Mesothelial cell of epicardium (in vitro differentiated cells): ENCODE measurements at places on chromosomes 11 and 22.
A peak's percentile ranks its signal among the peaks of the same experiment; 100 is the strongest.

GRCh38 chr22:21823740-21824444 is 43.6 kb downstream of the MAPK1 start:
- H3K27ac ChIP-seq, result peak overlapping the region; percentile 2
- H3K36me3 ChIP-seq, result no peaks in the 10 kb centered on the region
- H3K27me3 ChIP-seq, result no peaks in the 10 kb centered on the region
- no peak overlapping the region for H3K4me3 ChIP-seq
- DNase-seq, result no peak

DNA sequence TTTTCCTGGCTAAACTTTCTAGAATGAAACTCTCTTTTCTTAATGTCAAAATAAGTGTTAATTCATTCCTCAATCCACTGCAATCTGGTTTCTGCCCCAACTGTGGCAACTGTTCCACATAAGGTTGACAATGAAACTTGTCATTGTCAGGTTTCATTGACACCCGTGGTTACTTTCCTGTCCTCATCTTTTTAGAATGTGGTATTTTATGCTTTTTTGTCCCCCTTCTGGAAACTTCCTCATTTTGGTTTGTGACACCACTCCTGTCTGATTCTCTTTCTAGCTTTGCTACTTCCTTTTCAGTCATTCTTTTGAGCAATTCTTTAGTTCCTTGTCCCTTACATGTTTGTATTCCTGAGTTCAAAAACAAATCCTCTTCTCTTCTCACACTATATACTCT is 7.5 kb upstream of the PDE3B start:
- peak overlapping the region; percentile 26 for H3K27ac ChIP-seq
- H3K27me3 ChIP-seq, result no peaks in the 10 kb centered on the region
- peaks cover 36% of the 10 kb centered on the region for H3K4me1 ChIP-seq
- DNase-seq, result no peak
- H3K4me3 ChIP-seq, result no peak overlapping the region

- no peak overlapping the region for H3K4me3 ChIP-seq
- H3K27ac ChIP-seq, result no peak overlapping the region
- H3K4me1 ChIP-seq, result no peaks in the 10 kb centered on the region
- DNase-seq, result no peak
These were observed 702.4 kb upstream of the LRRC4C start for GRCh38 chr11:42161886-42162285.

DNA sequence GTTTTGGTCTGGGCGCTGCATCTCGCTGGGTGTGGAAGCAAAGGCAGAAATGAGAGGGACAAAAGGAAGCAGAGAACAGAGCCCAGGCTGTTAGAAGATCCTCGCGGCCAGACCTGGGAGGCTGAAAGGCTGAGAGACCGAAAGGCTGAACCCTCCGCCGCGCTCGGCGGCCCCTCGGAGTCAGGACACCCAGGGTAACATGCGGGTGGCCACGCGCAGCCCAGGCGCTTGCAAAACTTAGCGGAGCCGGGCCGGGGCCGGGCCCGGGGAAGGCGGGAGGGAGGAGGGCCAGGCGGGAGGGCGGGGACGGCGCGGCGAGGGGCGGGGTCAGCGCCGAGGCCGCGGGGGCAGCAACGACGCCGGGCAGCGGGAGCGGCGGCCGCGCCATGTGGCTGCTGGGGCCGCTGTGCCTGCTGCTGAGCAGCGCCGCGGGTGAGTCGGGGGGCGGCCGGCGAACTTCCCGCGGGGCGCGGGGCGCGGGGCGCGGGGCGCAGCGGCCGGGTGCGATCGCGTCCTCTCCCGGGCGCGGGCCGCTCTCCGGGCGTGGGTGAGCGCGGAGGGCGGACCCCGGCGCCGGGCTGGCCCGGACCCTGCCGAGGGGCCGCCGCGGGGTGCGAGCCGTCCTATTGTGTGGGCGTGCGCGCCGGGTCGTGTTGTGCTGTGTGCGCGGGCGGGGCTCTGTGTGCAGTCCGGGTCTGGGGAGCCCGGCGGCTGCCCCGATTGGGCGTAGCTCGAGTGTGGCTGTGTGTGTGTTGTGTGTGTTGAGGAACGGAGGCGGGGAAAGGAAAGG is at the start of gene LDLRAD3:
TSS of gene LDLRAD3 (plus strand) at position 350 of the 790 bp plus-strand sequence. CDS start at position 387, 37 bp downstream.
- H3K36me3 ChIP-seq, result no peaks in the 10 kb centered on the region
- peak within 1 kb of the TSS; percentile 95 for H3K27ac ChIP-seq
- H3K4me3 ChIP-seq, result peak within 1 kb of the TSS; percentile 95
- peak; percentile 77 for DNase-seq
- peaks cover 41% of the 10 kb centered on the region for H3K4me1 ChIP-seq
- H3K27me3 ChIP-seq, result peaks cover 2% of the 10 kb centered on the region

DNA sequence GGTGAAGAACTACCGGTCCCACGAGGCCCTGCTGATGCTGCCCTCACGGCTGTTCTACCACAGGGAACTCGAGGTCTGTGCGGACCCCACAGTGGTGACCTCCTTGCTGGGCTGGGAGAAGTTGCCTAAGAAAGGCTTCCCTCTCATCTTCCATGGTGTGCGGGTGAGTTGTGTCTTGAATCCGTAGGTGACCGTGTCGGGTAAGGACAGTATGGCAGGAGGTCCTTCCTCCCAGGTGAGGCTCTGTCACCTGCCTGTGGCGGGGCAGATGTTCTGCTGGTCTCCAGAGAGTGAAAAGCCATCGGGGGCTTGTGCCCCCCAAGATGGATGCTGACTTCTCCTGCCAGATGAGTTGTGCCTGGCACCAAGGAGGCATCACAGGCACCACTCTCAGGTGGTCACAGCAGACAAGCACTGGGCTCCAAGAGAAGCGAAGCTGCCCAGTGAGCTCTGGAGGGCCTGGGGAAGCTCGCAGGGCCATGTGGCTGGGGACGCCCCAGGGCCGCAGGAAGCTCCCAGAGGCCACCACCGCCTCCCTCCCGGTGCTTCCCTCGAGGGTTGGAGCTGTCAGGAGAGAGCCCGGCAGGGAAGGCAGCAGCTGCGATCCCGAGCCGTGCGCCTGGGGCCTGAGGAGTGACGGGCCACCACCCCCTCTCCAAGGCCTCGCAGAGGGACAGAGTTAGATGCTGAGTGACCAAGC is 17.3 kb upstream of the PANX2 start:
- no peaks in the 10 kb centered on the region for H3K4me1 ChIP-seq
- no peak overlapping the region for H3K4me3 ChIP-seq
- peaks cover 20% of the 10 kb centered on the region for H3K27me3 ChIP-seq
- no peaks in the 10 kb centered on the region for H3K36me3 ChIP-seq
- no peak overlapping the region for H3K27ac ChIP-seq

- no peak overlapping the region for H3K4me3 ChIP-seq
- no peaks in the 10 kb centered on the region for H3K27me3 ChIP-seq
- no peaks in the 10 kb centered on the region for H3K36me3 ChIP-seq
- DNase-seq, result no peak
- H3K4me1 ChIP-seq, result peaks cover 13% of the 10 kb centered on the region
These were observed 375.1 kb downstream of the METTL15 start for GRCh38 chr11:28483072-28483867.

DNA sequence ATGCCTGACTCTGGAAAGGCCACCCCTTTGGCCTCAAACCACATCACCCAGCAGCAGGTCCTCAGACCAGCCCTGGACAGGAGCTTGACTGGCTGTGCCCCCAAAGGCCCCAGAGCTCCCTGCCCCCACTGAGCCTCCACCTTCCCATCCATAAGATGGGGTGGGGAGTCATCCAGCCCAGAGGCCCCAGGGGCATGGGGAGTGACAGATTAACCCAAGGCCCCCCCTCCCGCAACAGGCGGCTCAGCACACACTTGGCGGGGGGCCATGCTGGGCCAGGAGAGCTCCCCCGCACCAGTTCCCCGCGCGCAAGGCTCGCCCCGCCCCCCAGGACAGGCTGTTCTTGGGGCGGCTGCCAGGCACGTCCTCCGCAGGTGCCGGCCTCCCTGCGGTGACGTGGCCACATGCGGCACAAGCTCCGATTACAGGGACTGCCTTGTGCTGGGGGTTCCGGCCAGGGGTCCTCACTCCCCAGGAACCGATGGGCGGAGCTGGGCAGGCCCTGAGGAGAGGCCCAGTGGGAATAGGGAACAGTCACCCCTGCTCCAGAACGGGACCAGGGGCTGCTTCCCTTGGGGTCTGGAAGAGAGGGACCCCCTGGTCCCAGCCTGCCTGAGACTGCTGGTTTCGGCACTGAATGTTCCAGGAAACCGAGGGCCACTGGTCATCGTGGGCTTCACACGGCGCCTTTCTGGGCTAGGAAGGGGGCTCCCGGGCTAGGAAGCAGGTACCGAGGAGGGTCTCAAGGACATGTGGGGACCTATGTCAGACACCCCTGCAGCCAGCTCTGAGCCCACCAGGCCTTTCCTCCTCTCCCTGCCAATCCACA is 5.1 kb upstream of the CDKN1C start:
- H3K27me3 ChIP-seq, result no peaks in the 10 kb centered on the region
- no peak for DNase-seq
- H3K27ac ChIP-seq, result no peak overlapping the region
- H3K4me3 ChIP-seq, result no peak overlapping the region
- no peaks in the 10 kb centered on the region for H3K36me3 ChIP-seq

- no peak overlapping the region for H3K27ac ChIP-seq
- no peak for DNase-seq
- H3K36me3 ChIP-seq, result peaks cover 2% of the 10 kb centered on the region
- no peaks in the 10 kb centered on the region for H3K4me1 ChIP-seq
- H3K4me3 ChIP-seq, result no peak overlapping the region
- peaks cover 3% of the 10 kb centered on the region for H3K27me3 ChIP-seq
These were observed 84.6 kb upstream of the IZUMO1R start for GRCh38 chr11:94219771-94220170.

- H3K4me1 ChIP-seq, result peaks cover 22% of the 10 kb centered on the region
- H3K27ac ChIP-seq, result peak overlapping the region; percentile 92
- peak; percentile 56 for DNase-seq
- peak overlapping the region; percentile 24 for H3K4me3 ChIP-seq
- H3K36me3 ChIP-seq, result no peaks in the 10 kb centered on the region
These were observed 32.1 kb downstream of the A4GALT start for GRCh38 chr22:42688241-42689211.

- peaks cover 27% of the 10 kb centered on the region for H3K27me3 ChIP-seq
- H3K36me3 ChIP-seq, result no peaks in the 10 kb centered on the region
- no peak overlapping the region for H3K4me3 ChIP-seq
These were observed 38.4 kb upstream of the CLPB start for GRCh38 chr11:72472765-72473164.

- H3K27me3 ChIP-seq, result peaks cover 5% of the 10 kb centered on the region
- H3K27ac ChIP-seq, result peak overlapping the region; percentile 95
- H3K4me1 ChIP-seq, result peaks cover 2% of the 10 kb centered on the region
- peak overlapping the region; percentile 99 for H3K4me3 ChIP-seq
- H3K36me3 ChIP-seq, result no peaks in the 10 kb centered on the region
These were observed 28.3 kb upstream of the WNT11 start for GRCh38 chr11:76234416-76235232.

GRCh38 chr11:83510530-83511460 is 224.6 kb upstream of the CCDC90B start:
- H3K4me3 ChIP-seq, result no peak overlapping the region
- no peak for DNase-seq
- no peaks in the 10 kb centered on the region for H3K27me3 ChIP-seq
- H3K27ac ChIP-seq, result peak overlapping the region; percentile 27
